ENCODE measurements at places on chromosomes 7 and 10.

DNA sequence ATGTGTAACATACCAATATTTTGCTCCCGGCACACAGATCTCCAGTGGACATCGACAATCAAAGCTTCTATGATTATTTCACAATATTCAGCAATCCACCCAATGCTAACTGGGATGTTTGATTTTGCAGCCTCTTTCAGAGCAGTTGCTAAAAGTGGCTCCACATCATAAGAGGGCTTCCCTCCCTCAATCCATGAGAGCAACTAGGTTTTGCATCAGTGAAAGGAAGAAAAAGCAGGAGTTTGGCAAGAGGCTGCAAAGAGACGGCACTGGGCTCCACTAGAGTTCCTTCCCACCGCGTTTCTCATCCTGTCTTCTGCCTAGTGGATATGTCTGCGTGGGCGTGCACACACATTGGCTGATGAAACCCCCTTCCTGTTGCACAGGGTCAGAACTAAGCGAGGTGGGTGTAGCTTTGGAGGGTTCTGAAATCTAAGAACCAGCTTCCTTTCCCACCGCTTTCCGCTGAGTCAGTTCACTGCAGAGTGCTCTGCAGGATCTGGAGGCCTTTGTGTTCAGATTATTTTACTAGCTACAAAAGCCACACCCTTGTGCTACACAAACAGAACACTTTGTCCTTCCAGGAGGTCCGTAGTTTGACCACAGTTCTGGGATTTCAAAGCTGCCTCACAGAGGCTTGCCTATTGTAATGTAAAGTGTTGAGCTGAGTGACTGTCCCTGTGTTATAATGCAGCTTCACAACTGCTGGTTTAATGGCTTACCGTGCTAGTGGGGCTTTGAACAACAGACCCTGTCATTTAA, 28.1 kb downstream of the ARL4A start:
- DNase-seq: peak; percentile 75

- DNase-seq: no peak
Measured at GRCh38 chr7:129427526-129428045, 6.6 kb upstream of the STRIP2 start.

DNA sequence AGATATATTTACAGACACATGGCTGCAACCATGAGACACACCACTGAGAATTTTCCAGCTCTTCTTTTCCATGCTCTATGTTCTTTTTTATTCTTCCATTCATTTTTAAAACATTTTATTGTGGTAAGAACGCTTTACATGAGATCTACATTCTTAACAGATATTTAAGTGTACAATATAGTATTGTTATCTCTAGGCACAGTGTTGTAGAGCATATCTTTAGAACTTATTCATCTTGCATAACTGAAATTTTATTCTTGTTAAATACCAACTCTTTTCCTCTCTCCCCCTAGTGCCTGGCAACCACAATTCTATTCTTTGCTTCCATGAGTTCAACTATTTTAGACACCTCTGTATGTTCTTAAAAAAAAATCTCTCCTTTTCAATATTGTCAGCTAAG, 67.1 kb upstream of the HABP2 start:
- DNase-seq: no peak

GRCh38 chr7:30062587-30062986, 34.4 kb downstream of the PLEKHA8 start:
- DNase-seq: peak; percentile 42

- DNase-seq: no peak
Measured at GRCh38 chr7:7739204-7740036, 21.0 kb upstream of the RPA3 start.

DNA sequence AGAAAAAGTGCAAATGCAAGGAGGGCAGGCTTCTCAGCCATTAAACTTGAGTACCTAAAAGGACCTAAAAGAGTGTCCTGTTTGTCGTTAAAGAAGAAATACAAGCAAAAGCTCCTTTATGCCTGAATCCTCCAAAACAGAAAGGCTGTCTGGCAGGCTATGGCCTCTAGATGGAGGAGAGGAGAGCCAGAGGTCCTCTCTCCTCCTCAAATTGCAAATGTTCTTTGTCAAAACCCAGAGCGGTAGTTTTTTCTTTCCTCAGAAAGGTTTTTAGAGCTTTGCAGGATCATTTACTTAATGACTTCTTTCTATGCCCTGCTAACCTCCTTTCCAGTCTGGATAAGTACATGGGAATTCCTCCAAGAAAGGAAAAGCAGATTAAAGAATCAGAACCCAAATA, 1.9 kb upstream of the SORCS1 start:
- peak; percentile 3 for DNase-seq

GRCh38 chr10:132556994-132557441, 19.4 kb downstream of the INPP5A start:
- no peak for DNase-seq

- no peak for DNase-seq
Measured at GRCh38 chr7:43646603-43647338, 63.9 kb downstream of the STK17A start.

DNA sequence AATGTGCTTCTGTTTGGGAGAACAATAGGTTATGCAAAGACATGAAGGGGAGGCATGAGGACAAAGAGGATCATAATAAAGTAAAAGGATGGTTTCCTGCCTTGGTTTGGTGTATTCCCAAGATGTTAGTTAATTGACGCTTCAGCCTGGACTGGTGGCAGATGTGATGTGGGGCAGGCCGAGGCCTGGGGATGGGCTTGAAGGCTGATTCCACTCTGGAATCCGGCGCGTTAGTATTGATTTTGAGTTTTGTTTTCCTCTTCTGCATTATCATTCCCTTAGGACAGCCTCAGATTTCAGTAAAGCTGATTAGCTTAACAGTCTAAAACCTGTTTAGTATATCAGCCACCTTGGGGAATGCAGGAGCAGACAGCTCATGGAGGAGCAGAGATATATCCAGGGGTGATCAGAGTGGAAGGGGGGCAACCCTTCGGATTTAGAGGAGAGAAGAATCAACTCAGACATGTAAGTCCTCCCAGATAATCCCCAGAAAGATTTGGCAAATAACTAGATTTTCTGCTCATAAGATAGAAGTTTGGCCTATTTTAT, 159.8 kb upstream of the MTPN start:
- DNase-seq: no peak

All from muscle of back (tissue), 13 donors.